Naive thymus-derived CD8-positive, alpha-beta T cell (primary cell): ENCODE measurements at places on chromosomes 2 and 18. TPM values are rescaled to one million over a fixed set of nuclear protein-coding genes. Genes with fewer than 3 reads are reported as not detected.
A peak's percentile ranks its signal among the peaks of the same experiment; 100 is the strongest.

The SP3 gene
- total RNA-seq: 141 TPM

The HOXD12 gene
- not detected for total RNA-seq

The NAT8 gene
- not detected for total RNA-seq

The ZBTB7C gene
- not detected for total RNA-seq

The PPP1R1C gene
- total RNA-seq: not detected

The FEV gene
- not detected for total RNA-seq

The KCNG2 gene
- not detected for total RNA-seq

The SMIM21 gene
- not detected for total RNA-seq

The MAP3K19 gene
- total RNA-seq: not detected

The GALNT14 gene
- 0.36 TPM for total RNA-seq

GRCh38 chr2:168600949-168601348, 144.9 kb downstream of the CERS6 start:
- DNase-seq: no peak
- no peak overlapping the region for H3K4me3 ChIP-seq
- peaks cover 29% of the 10 kb centered on the region for H3K36me3 ChIP-seq
- H3K27me3 ChIP-seq: no peaks in the 10 kb centered on the region

GRCh38 chr2:101609433-101609832, 88.1 kb upstream of the MAP4K4 start:
- no peak overlapping the region for H3K27ac ChIP-seq
- H3K27me3 ChIP-seq: no peaks in the 10 kb centered on the region
- peaks cover 7% of the 10 kb centered on the region for H3K4me1 ChIP-seq
- no peak overlapping the region for H3K4me3 ChIP-seq

DNA sequence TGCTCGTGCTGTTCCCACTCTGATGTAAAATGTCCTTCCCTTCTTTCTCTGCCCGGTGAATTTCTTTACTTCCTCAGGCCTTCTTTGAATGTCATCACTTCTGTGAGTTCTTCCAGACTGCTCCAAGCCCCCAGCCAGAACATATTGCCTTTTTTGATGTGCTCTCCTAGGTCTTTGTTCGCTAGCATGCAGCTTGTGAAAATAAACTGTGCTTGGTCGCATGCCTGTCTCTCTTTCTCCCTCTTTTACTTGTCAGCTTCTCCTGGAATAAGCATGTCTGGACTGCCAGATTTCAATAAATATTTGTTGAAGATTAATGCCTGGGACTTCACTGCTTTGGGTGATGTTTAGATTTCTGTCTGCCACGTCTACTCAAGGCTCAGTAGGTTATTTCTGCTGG, 82.7 kb upstream of the ARHGAP28 start:
- H3K36me3 ChIP-seq: no peaks in the 10 kb centered on the region
- H3K4me3 ChIP-seq: no peak overlapping the region
- no peaks in the 10 kb centered on the region for H3K27me3 ChIP-seq
- no peak for DNase-seq

DNA sequence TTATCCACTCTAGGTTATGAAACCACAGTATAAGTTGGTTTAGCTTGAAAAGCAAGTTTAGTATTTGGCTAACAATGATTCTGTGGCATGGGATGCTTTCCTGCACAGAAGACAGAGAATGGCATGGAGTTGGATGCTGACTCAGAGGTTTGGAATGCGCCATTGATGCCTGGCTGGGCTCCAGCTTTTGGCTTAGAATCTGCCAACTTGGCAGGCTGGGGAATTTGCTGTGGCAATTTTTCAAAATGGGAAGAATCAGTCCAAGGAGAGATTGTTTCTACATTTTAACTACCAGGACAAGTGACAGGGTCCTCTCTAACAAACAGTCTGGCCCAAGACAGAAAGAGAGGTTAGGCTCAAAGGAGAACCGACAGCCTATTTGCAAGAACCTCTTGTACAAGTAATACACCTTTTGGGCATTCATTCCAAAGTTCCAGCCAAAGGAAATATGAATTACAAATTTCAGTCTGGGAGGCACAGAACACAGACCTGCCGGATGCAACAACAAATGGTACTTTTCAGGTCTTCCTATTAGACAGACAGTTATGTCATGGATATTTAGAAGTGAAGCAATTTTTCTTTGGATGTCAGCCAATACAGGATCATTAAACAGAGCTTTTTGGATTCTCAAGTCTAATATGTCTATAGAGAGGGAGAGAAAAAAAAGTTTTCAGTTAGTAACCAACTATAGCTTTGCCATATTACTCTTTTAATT, 1027.7 kb downstream of the TMEM182 start:
- no peaks in the 10 kb centered on the region for H3K36me3 ChIP-seq
- no peaks in the 10 kb centered on the region for H3K4me1 ChIP-seq
- DNase-seq: no peak
- H3K27ac ChIP-seq: no peak overlapping the region
- no peak overlapping the region for H3K4me3 ChIP-seq

GRCh38 chr18:24055009-24055804, 40.7 kb downstream of the TTC39C start:
- H3K36me3 ChIP-seq: no peaks in the 10 kb centered on the region
- H3K27me3 ChIP-seq: no peaks in the 10 kb centered on the region
- peaks cover 83% of the 10 kb centered on the region for H3K4me1 ChIP-seq
- no peak for DNase-seq

DNA sequence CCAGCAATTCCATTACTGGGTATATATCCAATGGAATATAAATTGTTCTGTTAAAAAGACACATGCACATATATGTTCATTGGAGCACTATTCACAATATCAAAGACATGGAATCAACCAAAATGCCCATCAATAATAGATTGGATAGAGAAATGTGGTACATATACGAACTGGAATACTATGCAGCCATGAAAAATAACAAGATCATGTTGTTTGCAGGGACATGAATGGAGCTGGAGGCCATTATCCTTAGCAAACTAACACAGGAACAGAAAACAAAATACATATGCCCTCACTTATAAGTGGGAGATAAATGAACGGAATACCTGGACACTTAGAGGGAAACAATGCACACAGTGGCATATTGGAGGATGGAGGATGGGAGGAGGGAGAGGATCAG, 355.8 kb downstream of the CCDC85A start:
- no peaks in the 10 kb centered on the region for H3K36me3 ChIP-seq
- H3K27me3 ChIP-seq: no peaks in the 10 kb centered on the region
- no peaks in the 10 kb centered on the region for H3K4me1 ChIP-seq
- no peak overlapping the region for H3K27ac ChIP-seq
- DNase-seq: no peak

- no peak overlapping the region for H3K27ac ChIP-seq
- no peaks in the 10 kb centered on the region for H3K27me3 ChIP-seq
Measured at GRCh38 chr2:135257383-135258090, 205.4 kb downstream of the RAB3GAP1 start.

GRCh38 chr2:219160186-219161017, at the start of gene NHEJ1:
NHEJ1 (minus strand) TSS chr2:219160815; CDS start chr2:219158362, 2,453 bp downstream.
- H3K4me1 ChIP-seq: peaks cover 19% of the 10 kb centered on the region
- H3K27me3 ChIP-seq: no peaks in the 10 kb centered on the region
- H3K27ac ChIP-seq: peak within 1 kb of the TSS; percentile 88
- peaks cover 2% of the 10 kb centered on the region for H3K36me3 ChIP-seq
- H3K4me3 ChIP-seq: peak within 1 kb of the TSS; percentile 93

- no peaks in the 10 kb centered on the region for H3K36me3 ChIP-seq
- no peak for DNase-seq
- no peak overlapping the region for H3K4me3 ChIP-seq
- H3K4me1 ChIP-seq: no peaks in the 10 kb centered on the region
- H3K27ac ChIP-seq: no peak overlapping the region
- H3K27me3 ChIP-seq: peaks cover 2% of the 10 kb centered on the region
Measured at GRCh38 chr2:129378186-129378585, 601.3 kb upstream of the RAB6C start.

- no peak overlapping the region for H3K27ac ChIP-seq
- no peak overlapping the region for H3K4me3 ChIP-seq
- peaks cover 55% of the 10 kb centered on the region for H3K27me3 ChIP-seq
- H3K4me1 ChIP-seq: no peaks in the 10 kb centered on the region
- no peak for DNase-seq
Measured at GRCh38 chr2:176409671-176410070, 140.4 kb downstream of the MTX2 start.

- no peak overlapping the region for H3K4me3 ChIP-seq
- peaks cover 25% of the 10 kb centered on the region for H3K27me3 ChIP-seq
- H3K27ac ChIP-seq: no peak overlapping the region
- H3K4me1 ChIP-seq: no peaks in the 10 kb centered on the region
Measured at GRCh38 chr18:78739882-78740677, 239.5 kb upstream of the SALL3 start.

DNA sequence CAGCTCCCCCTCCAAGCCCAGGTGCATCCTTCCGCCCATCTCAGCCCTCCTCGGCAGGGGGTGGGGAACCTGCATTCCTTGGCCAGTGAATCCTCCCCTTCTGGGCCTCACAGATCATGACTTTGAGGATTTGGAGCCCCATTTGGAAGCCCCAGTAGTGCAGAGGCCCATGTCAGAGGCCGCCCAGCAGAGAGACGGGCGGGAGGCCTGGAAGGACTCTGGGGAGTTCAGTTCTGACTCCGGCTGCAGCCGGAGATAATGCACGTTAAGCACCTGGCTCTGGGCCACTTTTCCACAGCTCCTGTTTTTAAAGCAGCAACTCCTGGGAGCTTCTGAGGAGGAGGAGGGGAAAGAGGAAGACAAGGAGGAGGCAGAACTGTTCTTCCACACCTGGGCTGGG, 14.9 kb downstream of the ATOH8 start:
- no peak overlapping the region for H3K27ac ChIP-seq
- H3K4me3 ChIP-seq: no peak overlapping the region
- H3K4me1 ChIP-seq: peaks cover 8% of the 10 kb centered on the region
- DNase-seq: no peak
- peaks cover 24% of the 10 kb centered on the region for H3K27me3 ChIP-seq

DNA sequence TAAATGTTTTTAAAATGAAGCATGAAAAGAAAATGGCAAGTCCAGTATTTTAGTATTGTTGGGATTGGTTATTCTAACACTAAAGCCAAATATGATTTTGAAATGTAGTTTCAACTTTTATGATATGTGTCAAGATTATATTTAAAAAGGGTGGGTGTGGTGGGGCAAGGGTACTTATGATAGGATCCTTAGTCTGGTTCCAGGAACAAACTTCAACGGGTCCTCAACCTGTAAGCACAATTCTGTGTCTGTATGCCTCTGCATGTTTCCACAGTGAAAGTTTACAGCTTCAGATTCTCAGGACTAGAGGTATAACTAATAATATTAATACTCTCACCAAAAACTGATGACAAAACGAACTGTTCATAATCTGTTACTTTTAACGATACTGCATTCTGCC, 5.8 kb downstream of the USP34 start:
- peaks cover 15% of the 10 kb centered on the region for H3K4me1 ChIP-seq
- peak overlapping the region; percentile 16 for H3K4me3 ChIP-seq
- DNase-seq: no peak
- no peaks in the 10 kb centered on the region for H3K36me3 ChIP-seq
- no peak overlapping the region for H3K27ac ChIP-seq

- DNase-seq: no peak
- no peak overlapping the region for H3K27ac ChIP-seq
- H3K27me3 ChIP-seq: no peaks in the 10 kb centered on the region
- H3K4me1 ChIP-seq: peaks cover 11% of the 10 kb centered on the region
Measured at GRCh38 chr2:135650721-135651120, 90.9 kb upstream of the UBXN4 start.

GRCh38 chr2:169823996-169824372, 721 bp downstream of the METTL5 start:
- peak overlapping the region; percentile 96 for H3K27ac ChIP-seq
- peak overlapping the region; percentile 94 for H3K4me3 ChIP-seq
- H3K27me3 ChIP-seq: no peaks in the 10 kb centered on the region
- H3K4me1 ChIP-seq: peaks cover 32% of the 10 kb centered on the region
- DNase-seq: no peak

- peaks cover 9% of the 10 kb centered on the region for H3K27me3 ChIP-seq
- peaks cover 6% of the 10 kb centered on the region for H3K36me3 ChIP-seq
- no peak overlapping the region for H3K4me3 ChIP-seq
- no peak overlapping the region for H3K27ac ChIP-seq
- no peak for DNase-seq
Measured at GRCh38 chr2:3620834-3621233, 25.9 kb downstream of the COLEC11 start.

GRCh38 chr2:116319935-116320334, 1494.6 kb upstream of the DDX18 start:
- H3K4me1 ChIP-seq: no peaks in the 10 kb centered on the region
- no peaks in the 10 kb centered on the region for H3K27me3 ChIP-seq
- DNase-seq: no peak
- H3K36me3 ChIP-seq: no peaks in the 10 kb centered on the region
- no peak overlapping the region for H3K27ac ChIP-seq

GRCh38 chr2:100057901-100058261, 84.5 kb downstream of the AFF3 start:
- H3K4me1 ChIP-seq: peaks cover 11% of the 10 kb centered on the region
- no peak overlapping the region for H3K4me3 ChIP-seq
- no peaks in the 10 kb centered on the region for H3K36me3 ChIP-seq
- DNase-seq: no peak
- no peaks in the 10 kb centered on the region for H3K27me3 ChIP-seq
- H3K27ac ChIP-seq: no peak overlapping the region

DNA sequence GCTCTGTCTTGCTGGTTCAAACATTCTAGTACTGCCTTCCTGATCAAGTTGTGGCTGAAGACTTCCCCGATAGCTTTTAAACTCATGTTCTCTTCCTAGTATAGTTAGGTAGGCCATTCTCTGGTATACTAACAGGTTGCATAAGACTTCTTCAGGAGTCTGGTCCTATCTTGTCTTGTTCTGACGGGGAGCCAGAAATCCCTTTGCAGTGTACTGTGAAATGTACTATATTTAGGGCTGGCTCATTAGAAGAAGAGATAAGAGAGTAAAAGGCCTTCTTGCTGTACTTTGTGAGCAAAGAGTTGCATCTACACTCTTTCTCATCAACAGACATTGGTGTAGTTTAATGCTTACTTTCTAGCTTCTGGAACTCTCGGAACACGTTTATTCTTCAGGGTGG, 331.9 kb downstream of the NUP35 start:
- no peak for DNase-seq
- H3K4me3 ChIP-seq: no peak overlapping the region

GRCh38 chr2:16625201-16625729, 40.4 kb downstream of the CYRIA start:
- no peaks in the 10 kb centered on the region for H3K27me3 ChIP-seq
- H3K27ac ChIP-seq: peak overlapping the region; percentile 64
- peaks cover 6% of the 10 kb centered on the region for H3K4me1 ChIP-seq
- no peak overlapping the region for H3K4me3 ChIP-seq

- H3K4me3 ChIP-seq: peak overlapping the region; percentile 97
- H3K36me3 ChIP-seq: no peaks in the 10 kb centered on the region
- peaks cover 7% of the 10 kb centered on the region for H3K27me3 ChIP-seq
- H3K4me1 ChIP-seq: peaks cover 7% of the 10 kb centered on the region
- no peak for DNase-seq
- H3K27ac ChIP-seq: peak overlapping the region; percentile 99
Measured at GRCh38 chr18:59140302-59140885, 710 bp downstream of the SEC11C start.

- peak overlapping the region; percentile 72 for H3K4me3 ChIP-seq
- no peak for DNase-seq
- peaks cover 33% of the 10 kb centered on the region for H3K4me1 ChIP-seq
- H3K36me3 ChIP-seq: no peaks in the 10 kb centered on the region
Measured at GRCh38 chr2:205681401-205682238, 681 bp upstream of the NRP2 start.
